ENCODE measurements at places on chromosomes 6 and 20.

- DNase-seq, result no peak
These were observed 6.1 kb downstream of the CCDC167 start for GRCh38 chr6:37493661-37493995.

GRCh38 chr6:158900663-158901312, 81.6 kb upstream of the EZR start:
- DNase-seq, result no peak

DNA sequence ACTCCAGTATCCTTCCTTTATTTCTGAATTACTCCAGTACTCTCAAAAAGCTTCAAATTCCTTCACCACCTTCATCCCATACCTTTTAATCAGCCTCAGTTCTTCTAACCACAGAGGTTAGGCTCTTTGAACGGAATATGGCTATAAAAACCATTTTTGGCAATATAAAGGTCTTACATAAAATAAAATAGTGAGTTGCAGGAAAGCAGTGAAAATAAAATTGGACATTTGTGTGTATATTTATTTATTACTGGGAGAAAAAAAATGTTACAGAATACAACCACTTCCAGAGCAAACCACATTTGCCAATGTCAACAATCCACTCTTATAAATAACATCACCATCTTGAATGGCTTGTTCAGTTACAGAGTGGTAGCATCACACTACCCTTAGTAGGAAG, 7.7 kb downstream of the HDDC2 start:
- DNase-seq, result no peak

DNA sequence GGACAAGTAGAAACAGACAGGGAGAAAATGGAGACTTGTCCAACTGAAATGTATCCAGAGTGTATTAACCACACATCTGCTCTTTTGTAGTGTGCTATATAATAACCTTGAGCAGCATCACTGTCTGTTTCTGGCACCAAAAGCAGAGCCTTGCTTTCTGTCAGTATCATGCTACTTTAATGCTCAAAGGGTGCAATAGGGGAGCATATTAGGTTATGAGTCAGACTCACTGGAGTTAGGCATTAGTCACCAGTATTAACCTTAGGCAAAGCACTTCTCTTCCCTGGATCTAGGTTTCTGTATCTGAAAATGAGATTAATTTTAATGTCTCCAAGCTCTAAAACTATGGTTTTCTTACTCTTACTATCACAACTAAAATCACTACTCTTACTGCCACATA, 280.1 kb downstream of the TFAP2B start:
- DNase-seq, result no peak

DNA sequence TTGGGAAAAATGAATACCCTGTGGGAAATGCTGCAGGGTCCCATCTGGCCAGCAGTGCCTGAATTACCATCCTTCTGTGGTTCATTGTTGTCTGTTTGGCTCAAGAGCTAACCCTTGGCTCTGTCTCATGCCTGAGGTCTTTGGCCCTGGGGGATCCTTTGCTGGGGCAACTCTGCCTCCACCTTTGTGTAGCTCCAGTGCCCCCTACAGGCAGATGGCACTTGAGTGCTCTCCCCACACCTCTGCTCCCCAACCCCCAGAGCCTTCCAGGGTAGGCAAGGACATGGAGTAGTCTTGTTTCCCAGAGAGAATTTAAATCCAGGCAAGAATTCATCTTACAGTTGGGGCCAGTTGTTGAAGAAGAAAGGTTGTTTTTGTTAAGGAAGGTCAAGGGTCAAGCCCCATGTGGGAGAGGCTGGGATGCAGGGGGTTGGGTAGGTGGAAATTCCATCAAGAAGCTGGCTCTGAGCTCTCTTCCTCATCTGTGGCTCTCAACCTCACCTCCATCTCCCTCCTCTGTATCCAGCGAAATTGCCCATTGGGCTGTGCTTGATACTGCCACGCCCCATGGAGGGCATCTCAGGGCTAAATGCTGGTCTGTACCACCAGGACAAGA, 44.2 kb downstream of the ZNF831 start:
- DNase-seq, result no peak

All from fibroblast of skin of left quadriceps (primary cell).